ENCODE measurements at places on chromosomes 16 and 17. TPM values are rescaled to one million over a fixed set of nuclear protein-coding genes. Genes with fewer than 3 reads are reported as not detected.

- H3K27ac ChIP-seq: no peak overlapping the region
- DNase-seq: no peak
- no peak overlapping the region for H3K4me3 ChIP-seq
- no peaks in the 10 kb centered on the region for H3K27me3 ChIP-seq
Measured at GRCh38 chr17:81838753-81839255, 4.0 kb upstream of the PPP1R27 start.

DNA sequence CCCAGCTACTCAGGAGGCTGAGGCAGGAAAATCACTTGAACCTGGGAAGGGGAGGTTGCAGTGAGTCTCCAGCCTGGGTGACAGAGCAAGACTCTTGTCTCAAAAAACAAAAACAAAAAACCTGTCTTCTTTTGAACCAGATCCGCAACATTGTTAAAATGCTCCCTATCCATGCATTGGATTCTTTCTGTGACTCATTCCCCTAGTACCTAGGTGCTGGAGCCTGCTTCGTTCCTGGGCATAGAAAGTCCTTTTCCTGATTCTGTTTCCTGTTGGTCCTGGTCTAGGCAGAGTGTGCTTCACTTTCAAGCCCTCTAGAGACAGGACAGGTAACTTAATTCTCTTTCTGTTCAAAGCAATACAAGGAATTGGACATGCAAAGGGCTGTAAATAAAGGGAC, 5.2 kb downstream of the EPN2 start:
- no peak overlapping the region for H3K4me3 ChIP-seq
- no peaks in the 10 kb centered on the region for H3K27me3 ChIP-seq
- DNase-seq: no peak
- no peak overlapping the region for H3K27ac ChIP-seq

DNA sequence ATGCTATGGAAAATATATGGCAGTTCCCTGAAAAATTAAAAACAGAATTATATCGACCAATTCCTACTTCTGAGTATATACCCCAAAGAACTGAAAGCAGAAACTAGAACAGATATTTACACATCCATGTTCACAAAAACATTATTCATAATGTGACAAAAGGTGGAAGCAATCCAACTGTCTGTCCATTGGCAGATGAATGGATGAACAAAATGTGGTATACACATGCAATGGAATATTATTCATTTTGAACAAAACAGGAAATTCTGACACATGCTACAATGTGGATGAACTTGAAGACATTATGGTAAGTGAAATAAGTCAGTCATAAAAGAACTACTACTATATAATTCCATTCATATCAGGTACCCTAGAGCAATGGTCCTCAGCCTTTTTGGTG, 263.5 kb upstream of the AXIN2 start:
- H3K27ac ChIP-seq: no peak overlapping the region
- DNase-seq: no peak
- no peaks in the 10 kb centered on the region for H3K27me3 ChIP-seq
- H3K36me3 ChIP-seq: no peaks in the 10 kb centered on the region
- peaks cover 12% of the 10 kb centered on the region for H3K4me1 ChIP-seq
- H3K4me3 ChIP-seq: no peak overlapping the region

GRCh38 chr16:24646646-24646995, 82.8 kb upstream of the TNRC6A start:
- no peaks in the 10 kb centered on the region for H3K36me3 ChIP-seq
- no peak for DNase-seq
- no peak overlapping the region for H3K4me3 ChIP-seq
- H3K27ac ChIP-seq: no peak overlapping the region

- no peaks in the 10 kb centered on the region for H3K36me3 ChIP-seq
- H3K27ac ChIP-seq: no peak overlapping the region
- no peak for DNase-seq
- H3K4me3 ChIP-seq: peak overlapping the region; percentile 24
- H3K4me1 ChIP-seq: peaks cover 18% of the 10 kb centered on the region
Measured at GRCh38 chr17:66965801-66966262, 1.3 kb downstream of the CACNG4 start.

Gene VWA3A
- polyA plus RNA-seq: not detected

Gene HOXB1
- polyA plus RNA-seq: not detected

DNA sequence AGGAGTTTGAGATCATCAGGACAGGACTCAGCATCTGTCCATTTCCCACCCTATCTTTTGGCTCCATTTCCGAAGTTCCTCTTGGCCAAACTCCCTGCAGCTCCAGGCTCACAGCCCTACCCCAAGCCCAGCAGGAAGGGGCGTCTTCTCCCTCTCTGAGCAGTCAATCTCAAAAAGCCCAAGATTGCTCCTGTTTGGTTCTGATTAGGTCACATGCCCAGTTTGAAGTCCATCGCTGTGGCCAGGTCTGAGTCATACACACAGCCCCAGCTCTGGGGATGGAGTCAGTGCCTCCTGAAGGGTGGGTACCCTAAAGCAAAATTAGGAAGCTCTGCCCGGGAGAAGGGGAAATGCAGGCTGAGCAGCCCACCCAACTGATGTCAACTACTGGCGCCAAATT, 23.9 kb downstream of the SNX20 start:
- H3K4me1 ChIP-seq: no peaks in the 10 kb centered on the region
- no peak for DNase-seq
- peaks cover under 1% of the 10 kb centered on the region for H3K36me3 ChIP-seq
- no peak overlapping the region for H3K4me3 ChIP-seq
- H3K27me3 ChIP-seq: no peaks in the 10 kb centered on the region
- H3K27ac ChIP-seq: no peak overlapping the region

- H3K27me3 ChIP-seq: no peaks in the 10 kb centered on the region
- no peaks in the 10 kb centered on the region for H3K36me3 ChIP-seq
- no peak overlapping the region for H3K27ac ChIP-seq
- no peak overlapping the region for H3K4me3 ChIP-seq
Measured at GRCh38 chr17:71926746-71927398, 193.9 kb upstream of the SOX9 start.

- H3K27me3 ChIP-seq: peaks cover 60% of the 10 kb centered on the region
- H3K27ac ChIP-seq: no peak overlapping the region
- peaks cover 18% of the 10 kb centered on the region for H3K4me1 ChIP-seq
- no peak overlapping the region for H3K4me3 ChIP-seq
Measured at GRCh38 chr17:7711051-7711755, 6.2 kb downstream of the EFNB3 start.

- H3K36me3 ChIP-seq: no peaks in the 10 kb centered on the region
- DNase-seq: no peak
- H3K4me3 ChIP-seq: no peak overlapping the region
Measured at GRCh38 chr17:51461578-51462004, 201.2 kb downstream of the UTP18 start.

DNA sequence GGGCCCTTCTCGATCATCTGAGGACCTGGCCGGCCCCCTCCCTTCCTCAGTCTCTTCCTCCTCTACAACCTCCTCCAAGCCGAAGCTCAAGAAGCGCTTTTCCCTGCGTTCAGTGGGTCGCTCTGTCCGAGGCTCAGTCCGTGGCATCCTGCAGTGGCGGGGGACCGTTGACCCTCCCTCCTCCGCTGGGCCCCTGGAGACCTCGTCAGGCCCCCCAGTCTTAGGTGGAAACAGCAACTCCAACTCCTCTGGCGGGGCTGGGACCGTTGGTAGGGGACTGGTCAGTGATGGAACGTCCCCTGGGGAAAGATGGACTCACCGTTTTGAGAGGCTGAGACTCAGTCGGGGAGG, 2.8 kb downstream of the SH2B1 start:
- H3K4me1 ChIP-seq: peaks cover 50% of the 10 kb centered on the region
- H3K4me3 ChIP-seq: no peak overlapping the region
- H3K36me3 ChIP-seq: peaks cover 6% of the 10 kb centered on the region

- H3K4me3 ChIP-seq: peak overlapping the region; percentile 90
- H3K27ac ChIP-seq: peak overlapping the region; percentile 99
- peaks cover 3% of the 10 kb centered on the region for H3K36me3 ChIP-seq
Measured at GRCh38 chr17:39927929-39928857, 661 bp downstream of the LRRC3C start.
